ENCODE measurements at places on chromosomes 3 and 15.

DNA sequence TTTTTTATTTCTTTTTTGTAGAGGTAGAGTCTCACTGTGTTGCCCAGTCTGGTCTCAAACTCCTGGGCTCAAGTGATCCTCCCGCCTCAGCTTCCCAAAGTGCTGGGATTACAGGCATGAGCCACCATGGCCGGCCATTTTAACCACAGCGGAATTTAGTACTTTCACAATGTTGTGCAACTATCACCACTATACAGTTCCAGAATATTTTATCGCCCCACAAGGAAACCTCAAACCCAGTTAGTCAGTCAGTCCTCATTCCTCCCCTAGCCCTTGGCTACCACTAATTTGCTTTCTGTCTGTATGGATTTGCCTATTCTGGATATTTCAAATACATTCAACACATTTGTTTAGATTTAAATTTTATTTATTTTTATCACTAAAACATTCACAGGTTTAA lies 15.5 kb upstream of the HOMER2 start:
- DNase-seq: no peak

GRCh38 chr3:73955494-73956070 lies 330.8 kb upstream of the PDZRN3 start:
- DNase-seq: no peak

- no peak for DNase-seq
Measured at GRCh38 chr3:38247366-38248035, 18.1 kb upstream of the SLC22A13 start.

GRCh38 chr3:155739154-155739553 lies 5.7 kb downstream of the PLCH1 start:
- no peak for DNase-seq

- no peak for DNase-seq
Measured at GRCh38 chr15:33508703-33509102, 197.9 kb downstream of the RYR3 start.

- DNase-seq: no peak
Measured at GRCh38 chr3:185759512-185759911, 65.3 kb downstream of the IGF2BP2 start.

DNA sequence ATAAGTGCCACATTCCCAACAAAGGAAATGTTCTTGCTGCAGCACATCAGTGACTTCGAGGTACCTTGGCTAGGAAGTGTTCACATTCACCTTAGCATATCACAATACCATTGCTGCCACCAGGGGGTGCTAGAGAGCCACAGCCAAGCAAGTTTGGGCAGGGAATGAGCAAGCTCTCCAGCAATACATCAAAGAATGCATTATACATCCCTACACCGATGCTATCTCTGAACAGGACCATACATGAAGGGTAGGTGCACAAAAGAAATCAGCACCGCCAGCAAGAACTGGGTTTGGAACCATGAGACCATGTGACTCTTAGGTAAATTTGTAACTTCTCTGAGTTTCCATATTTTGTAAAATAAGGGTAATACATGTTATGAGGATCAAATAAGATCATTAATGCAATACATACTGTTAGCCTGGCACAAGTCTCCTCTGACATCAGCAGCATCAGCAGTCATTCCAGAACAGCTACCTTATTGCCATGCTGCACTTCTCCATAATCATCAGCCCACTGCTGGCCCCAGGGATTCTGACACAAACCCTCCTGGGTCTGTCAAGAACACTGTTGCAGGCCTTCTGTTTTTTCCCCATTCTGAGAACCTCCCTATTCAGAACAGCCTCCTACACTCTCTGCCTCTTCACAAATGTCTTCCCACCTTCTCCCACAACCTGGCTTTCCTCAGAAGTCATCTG lies 37.5 kb downstream of the RYK start:
- DNase-seq: peak; percentile 80

- no peak for DNase-seq
Measured at GRCh38 chr3:188111002-188111584, 42.9 kb upstream of the LPP start.

GRCh38 chr3:172520301-172520831 lies 2.9 kb downstream of the TNFSF10 start:
- DNase-seq: no peak

DNA sequence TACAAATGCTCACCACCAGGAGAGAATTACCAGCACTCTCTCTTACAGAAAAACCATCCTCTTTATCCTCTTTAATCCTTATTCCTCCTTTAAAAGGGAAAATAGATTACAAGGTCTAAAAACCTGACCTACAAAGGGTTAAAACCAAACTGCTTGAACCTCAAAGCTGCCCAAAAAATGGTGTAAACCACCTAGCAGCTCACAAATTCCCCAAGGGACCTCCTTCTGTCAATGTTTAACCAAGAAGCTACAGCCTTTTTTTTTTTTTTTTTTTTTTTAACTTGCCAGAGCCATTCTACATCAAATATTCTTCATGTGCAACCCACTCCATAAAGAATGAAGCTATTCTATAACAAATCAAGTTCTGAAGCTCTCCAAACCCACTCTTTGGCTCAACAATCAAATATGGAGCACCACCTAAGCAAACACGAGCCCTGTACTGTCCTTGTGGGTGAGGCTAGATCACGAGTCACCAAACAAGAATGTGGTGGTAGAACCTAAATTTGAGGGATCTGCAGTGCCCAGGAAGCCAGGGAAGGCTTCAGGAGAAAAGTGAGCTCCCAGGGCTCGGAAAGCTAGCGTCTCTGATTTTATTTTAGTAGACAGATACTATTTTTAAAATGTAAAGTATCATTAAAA lies 20.1 kb downstream of the OSBPL10 start:
- DNase-seq: no peak

- DNase-seq: no peak
Measured at GRCh38 chr15:85743392-85744055, 51.2 kb downstream of the KLHL25 start.

GRCh38 chr15:86829245-86829644 lies 749.6 kb downstream of the AGBL1 start:
- DNase-seq: no peak

GRCh38 chr3:12451481-12451880 lies 32.8 kb upstream of the TSEN2 start:
- no peak for DNase-seq

DNA sequence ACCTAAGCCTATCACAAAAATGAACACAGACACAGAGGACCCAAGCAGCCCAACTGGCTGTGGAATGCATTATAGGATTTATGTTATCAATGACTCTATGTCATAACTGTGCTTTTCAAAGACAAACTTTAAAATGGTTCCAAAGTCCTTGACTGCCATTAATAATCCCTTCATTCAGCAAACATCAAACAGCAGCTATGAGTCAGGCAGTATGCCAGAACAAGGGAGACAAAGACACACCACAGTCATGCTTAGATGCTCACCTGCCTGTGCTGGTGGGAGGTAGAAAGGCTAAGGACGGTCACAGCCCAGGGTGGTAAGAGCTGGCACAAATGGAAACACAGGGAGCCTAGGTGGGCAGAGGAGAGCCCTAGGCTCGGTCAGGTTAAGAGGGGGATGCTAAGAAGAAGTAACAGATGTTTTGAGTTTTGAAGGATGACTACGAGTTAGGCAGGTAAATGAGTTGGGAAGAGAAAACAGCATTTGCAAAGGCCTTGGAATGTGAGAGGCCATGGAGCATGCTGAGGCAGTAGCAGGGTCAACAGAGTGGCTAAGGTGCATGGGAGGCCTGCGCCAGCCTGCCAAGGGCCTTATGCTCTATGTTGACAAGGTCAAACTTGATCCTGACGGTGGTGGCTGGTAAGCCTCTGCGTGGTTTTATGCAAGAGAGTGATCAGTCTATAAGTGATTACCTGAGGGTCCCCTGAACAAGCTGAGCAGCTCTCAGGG lies 23.0 kb downstream of the NMNAT3 start:
- no peak for DNase-seq

DNA sequence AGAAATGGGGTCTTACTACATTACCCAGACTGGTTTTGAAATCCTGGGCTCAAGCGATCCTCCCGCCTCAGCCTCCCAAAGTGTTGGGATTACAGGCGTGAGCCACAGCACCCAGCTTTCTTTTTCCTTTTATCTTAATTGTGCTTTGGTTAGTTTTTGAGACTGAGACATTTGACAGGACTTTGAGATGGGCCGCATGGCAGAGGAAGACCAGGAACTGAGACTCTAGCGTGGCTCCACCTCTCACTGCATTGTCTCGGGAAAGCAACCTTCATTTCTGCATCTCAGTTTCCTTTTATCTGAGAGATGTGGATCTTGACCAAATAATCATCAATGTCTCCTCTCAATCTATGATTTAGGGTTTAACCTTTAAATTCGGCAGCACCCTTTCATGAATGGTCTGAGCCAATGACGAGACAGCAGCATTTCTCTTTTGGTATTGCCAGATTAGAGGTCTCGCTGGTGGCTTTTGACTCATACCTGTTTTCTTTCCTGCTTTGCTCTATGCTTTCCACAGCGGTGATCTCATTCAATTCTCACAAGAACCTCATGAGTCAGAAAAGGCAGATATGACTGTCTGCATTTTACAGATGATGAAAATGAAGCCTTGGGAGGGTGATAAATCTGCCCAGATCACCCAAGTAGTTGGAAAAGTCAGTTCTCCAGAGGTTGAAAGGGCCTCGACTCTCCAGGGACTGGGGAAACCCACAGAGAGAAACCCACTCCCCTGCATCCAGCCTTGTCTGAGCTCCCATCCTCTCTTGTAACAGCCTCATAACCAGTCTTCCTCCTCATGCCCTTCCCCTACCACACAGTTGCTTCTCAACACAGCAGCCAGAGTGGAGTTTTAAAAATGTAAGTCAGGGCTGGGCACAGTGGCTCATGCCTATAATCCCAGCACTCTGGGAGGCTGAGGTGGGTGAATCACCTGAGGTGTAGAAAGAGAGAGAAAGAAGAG lies 84.8 kb upstream of the FOXB1 start:
- no peak for DNase-seq

DNA sequence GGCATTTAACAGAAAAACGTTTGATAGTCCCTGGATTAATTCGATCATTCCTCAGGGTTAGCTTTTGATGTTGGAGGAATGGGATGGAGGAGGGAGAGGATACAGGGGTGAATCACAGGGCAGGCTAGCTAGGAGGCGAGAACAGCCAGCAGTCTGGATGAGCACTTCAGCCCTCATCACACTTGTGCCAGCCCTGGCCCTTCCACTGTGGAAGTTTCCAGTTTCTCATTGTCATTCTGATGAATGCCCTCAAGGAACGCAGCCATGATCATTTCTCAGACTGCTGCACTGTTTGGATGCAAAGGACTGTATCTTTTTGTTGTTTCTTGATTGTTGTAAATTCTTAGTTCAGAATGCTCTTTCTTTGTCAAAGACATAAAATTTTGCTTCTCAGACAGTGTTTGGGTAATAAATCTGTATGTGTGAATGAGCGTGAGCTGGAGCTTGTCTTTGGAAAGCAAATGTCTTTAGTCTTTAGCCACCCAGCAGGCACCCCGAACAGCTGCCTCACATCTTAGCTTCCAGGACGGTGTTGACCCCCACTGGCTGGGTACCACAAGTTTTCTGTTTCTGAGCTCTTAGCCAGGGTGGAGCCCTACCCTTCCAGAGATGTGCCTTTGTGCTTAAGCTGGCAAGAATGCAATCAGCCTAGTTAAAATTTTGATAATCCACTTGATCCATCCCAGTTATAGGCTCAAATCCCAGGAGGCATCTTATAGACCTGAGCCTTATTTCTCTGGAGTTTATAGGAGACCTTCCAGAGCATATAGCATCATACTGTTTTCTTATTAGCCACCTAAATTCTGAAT lies 121.1 kb downstream of the PDCD6IP start:
- DNase-seq: no peak

- peak; percentile 61 for DNase-seq
Measured at GRCh38 chr15:90101130-90101968, 919 bp downstream of the IDH2 start.

DNA sequence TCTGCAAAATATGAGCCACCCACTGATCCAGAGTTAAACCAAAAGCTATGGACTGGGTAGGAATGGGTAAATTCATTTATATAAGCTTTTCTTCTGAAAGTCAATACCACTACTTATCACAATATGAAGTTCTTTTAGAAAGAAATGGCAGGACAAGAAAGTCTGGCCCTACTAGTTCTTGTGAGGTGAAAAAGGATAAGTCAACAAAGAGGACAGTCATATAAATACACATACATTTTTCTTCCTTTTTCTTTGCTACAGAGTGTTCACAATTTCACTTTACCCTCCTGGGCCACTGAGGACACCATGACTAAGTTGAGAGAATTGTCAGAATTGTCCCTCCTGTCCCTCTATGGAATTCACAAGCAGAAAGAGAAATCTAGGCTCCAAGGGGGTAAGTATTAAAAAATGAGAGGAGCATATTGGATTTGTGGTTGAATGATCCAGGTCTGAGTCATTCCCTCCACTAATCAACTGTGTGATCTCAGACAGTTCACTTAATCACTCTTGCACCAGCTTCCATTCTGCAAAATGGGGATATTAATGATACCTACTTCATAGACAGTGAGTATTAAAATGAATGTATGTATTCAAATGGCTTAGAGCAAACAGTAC lies 27.6 kb downstream of the ACP3 start:
- no peak for DNase-seq

DNA sequence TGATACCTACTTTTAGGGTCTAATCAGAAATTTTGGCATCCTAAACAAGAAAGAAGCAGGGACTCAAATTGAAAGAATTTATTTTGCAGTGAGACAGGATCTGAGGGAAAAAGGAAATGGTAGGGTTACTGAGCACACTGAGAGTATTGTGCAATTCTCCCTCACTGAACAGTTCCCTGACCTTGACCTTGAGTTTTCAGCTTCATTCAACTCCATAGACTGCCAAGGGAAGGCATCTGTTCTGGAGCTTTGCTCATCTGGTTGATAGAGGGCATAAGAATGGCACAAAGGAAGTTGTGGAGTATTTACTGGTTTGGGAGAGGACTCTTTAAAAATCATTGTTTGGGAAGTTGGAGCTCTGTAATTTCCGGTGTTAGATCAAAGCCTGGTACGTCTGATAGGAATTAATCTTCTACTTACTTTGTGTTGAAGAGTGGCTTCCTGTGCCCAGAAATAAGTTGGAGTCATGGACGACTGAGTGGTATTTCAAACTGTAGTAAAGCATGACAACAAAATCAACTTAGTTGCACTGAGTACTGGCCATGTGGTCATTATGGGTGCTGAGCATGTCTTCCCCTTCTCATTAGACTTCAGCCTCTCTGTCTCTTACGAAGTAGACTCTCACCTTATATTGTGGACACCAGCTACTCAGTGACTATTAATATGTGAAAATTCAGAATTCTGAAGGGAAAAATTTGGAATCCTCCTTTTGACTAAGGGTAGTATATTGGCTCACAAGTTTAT lies 40.8 kb downstream of the CLDN1 start:
- DNase-seq: no peak
